MCF 10A (cell line): ENCODE measurements at places on chromosomes 7 and 10. TPM values are rescaled to one million over a fixed set of nuclear protein-coding genes. Genes with fewer than 3 reads are reported as not detected.
A peak's percentile ranks its signal among the peaks of the same experiment; 100 is the strongest.

The MSS51 gene
- total RNA-seq = 1.8 and 2.4 TPM in 2 replicates

The ADCYAP1R1 gene
- not detected in 2 replicates for total RNA-seq

The LIPM gene
- total RNA-seq = not detected in 2 replicates

DNA sequence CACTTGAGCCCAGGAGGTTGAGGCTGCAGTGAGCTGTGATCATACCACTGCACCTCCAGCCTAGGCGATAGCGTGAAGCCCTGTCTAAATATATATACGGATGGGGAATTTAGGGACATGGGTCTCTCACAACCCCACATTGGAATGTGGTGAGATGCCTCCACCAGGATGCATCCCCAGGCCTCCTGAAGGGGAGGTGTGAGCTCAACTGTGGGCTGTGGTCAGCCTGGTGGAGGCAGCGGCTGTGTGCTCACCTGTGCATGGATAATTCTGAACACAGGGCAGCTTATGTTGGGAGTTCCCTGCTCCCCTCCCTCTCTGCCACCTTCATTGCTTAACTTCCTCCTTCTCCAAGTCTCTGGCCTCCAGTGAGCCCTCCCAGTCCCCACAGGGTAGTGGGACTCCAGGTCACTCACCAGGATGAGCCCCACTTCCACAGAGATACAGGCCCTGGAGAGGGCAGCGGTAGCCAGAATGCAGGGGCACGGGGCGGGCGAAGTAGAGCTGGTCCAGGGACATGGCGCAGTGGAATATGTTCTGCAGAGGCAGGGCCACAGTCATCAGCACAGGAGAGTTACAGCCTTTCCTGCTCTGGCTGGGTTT, 30.4 kb downstream of the PYROXD2 start:
- no peak for DNase-seq
- no peaks in the 10 kb centered on the region for H3K27me3 ChIP-seq
- H3K36me3 ChIP-seq = no peaks in the 10 kb centered on the region
- no peak overlapping the region for H3K4me3 ChIP-seq
- H3K4me1 ChIP-seq = no peaks in the 10 kb centered on the region

The SH3PXD2A gene
- total RNA-seq = 13.2 and 15.0 TPM in 2 replicates

The OR2F2 gene
- total RNA-seq = not detected in 2 replicates

- no peaks in the 10 kb centered on the region for H3K36me3 ChIP-seq
- H3K4me1 ChIP-seq = no peaks in the 10 kb centered on the region
- H3K4me3 ChIP-seq = no peak overlapping the region
These were observed 290.0 kb upstream of the MKI67 start for GRCh38 chr10:128416231-128416630.

GRCh38 chr7:20030915-20031362, 186.2 kb downstream of the MACC1 start:
- peak; percentile 17 for DNase-seq
- no peaks in the 10 kb centered on the region for H3K36me3 ChIP-seq
- no peak overlapping the region for H3K27ac ChIP-seq
- no peaks in the 10 kb centered on the region for H3K27me3 ChIP-seq
- no peak overlapping the region for H3K4me3 ChIP-seq

GRCh38 chr10:56231436-56231835, 129.6 kb downstream of the ZWINT start:
- DNase-seq = peak; percentile 48
- no peak overlapping the region for H3K27ac ChIP-seq
- peaks cover 9% of the 10 kb centered on the region for H3K27me3 ChIP-seq
- no peaks in the 10 kb centered on the region for H3K36me3 ChIP-seq
- no peaks in the 10 kb centered on the region for H3K4me1 ChIP-seq

- H3K4me1 ChIP-seq = no peaks in the 10 kb centered on the region
- no peak overlapping the region for H3K27ac ChIP-seq
- H3K27me3 ChIP-seq = no peaks in the 10 kb centered on the region
- no peak overlapping the region for H3K4me3 ChIP-seq
- H3K36me3 ChIP-seq = no peaks in the 10 kb centered on the region
These were observed 886.7 kb upstream of the SORCS1 start for GRCh38 chr10:108051218-108051617.

- peaks cover 23% of the 10 kb centered on the region for H3K4me1 ChIP-seq
- no peak overlapping the region for H3K4me3 ChIP-seq
- H3K27me3 ChIP-seq = no peaks in the 10 kb centered on the region
- no peak for DNase-seq
- no peak overlapping the region for H3K27ac ChIP-seq
These were observed 37.7 kb downstream of the PRKG1 start for GRCh38 chr10:51112013-51112412.

GRCh38 chr7:51226063-51226755, 90.4 kb downstream of the COBL start:
- peaks cover 26% of the 10 kb centered on the region for H3K4me1 ChIP-seq
- peak overlapping the region; percentile 9 for H3K4me3 ChIP-seq
- H3K27me3 ChIP-seq = peaks cover 11% of the 10 kb centered on the region
- H3K36me3 ChIP-seq = no peaks in the 10 kb centered on the region
- peak; percentile 66 for DNase-seq

The PLA2G12B gene
- not detected in 2 replicates for total RNA-seq

GRCh38 chr10:119872860-119873681, 428 bp upstream of the MCMBP start:
- peak overlapping the region; percentile 87 for H3K4me3 ChIP-seq
- H3K36me3 ChIP-seq = peaks cover 17% of the 10 kb centered on the region
- DNase-seq = peak; percentile 77
- H3K4me1 ChIP-seq = peaks cover 28% of the 10 kb centered on the region
- H3K27ac ChIP-seq = peak overlapping the region; percentile 59

The VSTM2A gene
- total RNA-seq = not detected in 2 replicates

DNA sequence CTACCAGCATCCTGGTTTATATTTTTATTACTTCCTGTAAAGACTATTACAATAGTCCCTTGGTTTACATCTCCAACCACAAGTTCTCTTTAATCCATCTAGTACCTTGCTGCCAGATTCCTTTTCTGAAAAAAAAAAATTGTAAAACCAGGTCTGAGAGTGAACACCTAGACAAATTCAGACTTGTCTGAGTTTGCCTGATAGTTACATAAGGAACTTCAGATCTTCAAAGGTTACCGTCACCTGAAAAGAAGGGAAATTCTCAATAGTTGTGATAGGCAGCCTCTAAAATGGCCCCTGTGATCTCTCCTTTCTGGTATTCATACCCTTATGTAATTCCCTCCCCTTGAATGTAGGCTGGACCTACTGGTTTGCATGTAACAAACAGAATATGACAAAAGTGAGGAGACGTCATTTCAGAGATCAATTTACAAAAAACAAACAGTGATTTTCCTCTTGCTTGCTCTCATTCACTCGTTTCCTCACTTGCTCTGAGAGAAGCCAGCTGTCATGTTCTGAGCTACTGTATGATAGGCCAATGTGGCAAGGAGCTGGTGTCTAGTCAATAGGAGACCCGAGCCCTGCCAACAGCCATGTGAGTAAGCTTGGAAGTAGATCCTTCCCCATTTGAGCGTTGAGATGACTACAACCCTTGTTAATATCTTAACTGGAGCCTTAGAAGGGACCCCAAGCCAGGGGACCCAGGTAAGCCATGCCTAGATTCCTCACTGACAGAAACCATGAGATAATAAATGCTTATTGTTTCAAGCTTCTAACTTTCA, 110.9 kb upstream of the LSM8 start:
- no peaks in the 10 kb centered on the region for H3K36me3 ChIP-seq
- DNase-seq = no peak
- no peak overlapping the region for H3K4me3 ChIP-seq
- H3K4me1 ChIP-seq = peaks cover 43% of the 10 kb centered on the region
- H3K27me3 ChIP-seq = no peaks in the 10 kb centered on the region
- peak overlapping the region; percentile 62 for H3K27ac ChIP-seq

- H3K27me3 ChIP-seq = peaks cover 15% of the 10 kb centered on the region
- H3K36me3 ChIP-seq = no peaks in the 10 kb centered on the region
- DNase-seq = peak; percentile 52
These were observed 39.3 kb downstream of the VSTM2A start for GRCh38 chr7:54581511-54581910.
